SW 1271 (cell line): ENCODE measurements at places on chromosomes 2 and 18.

DNA sequence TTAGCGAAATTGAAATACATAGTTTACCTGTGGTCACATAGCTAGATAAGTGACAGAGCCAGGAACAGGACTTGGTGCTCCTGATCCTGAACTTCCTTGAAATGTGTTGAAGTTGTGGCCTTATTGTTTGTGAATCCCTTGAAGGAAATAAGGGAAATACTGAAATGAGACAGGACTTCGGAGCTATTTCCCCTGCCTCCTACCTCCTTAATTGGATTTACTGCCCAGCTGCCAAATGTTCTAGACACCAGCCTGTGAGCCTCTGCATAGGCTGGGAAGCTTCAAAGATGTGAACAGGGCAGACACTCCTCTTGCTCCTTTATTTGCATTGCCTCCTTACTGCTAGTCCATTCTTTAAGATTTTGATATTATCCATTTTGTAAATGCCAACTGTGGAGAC, 135.2 kb downstream of the PRPF40A start:
- DNase-seq = no peak

- no peak for DNase-seq
Measured at GRCh38 chr2:231640241-231640640, 47.6 kb downstream of the TEX44 start.

DNA sequence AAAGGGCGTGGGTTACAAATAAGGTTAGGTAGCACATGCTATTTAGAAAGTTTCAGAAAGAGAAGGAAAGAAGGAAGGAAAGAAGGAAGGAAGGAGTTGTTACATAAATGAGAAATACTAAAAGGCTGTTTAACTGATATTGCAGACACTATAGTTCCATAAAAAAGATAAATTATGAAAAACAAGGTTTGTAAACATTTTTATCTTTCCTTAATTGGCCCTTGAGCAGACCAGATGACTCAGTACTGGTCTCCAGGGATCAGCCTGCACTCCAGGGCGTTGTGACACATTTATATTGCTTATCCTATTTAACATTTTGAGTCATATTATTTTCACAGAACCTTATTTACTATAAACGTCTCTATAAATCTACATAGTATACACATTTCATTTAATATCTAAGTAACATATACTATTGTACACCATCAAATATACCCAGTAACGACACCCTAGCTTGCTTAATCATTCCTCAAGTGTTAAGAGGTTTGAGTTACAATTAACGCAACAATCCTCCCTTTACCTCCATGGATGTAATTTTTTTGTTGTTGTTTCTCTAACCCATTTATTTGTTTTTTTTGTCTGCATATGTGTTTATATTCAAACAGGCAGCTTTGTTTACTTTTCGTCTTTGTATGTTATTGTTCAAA, 2.8 kb upstream of the RAB31 start:
- no peak for DNase-seq

DNA sequence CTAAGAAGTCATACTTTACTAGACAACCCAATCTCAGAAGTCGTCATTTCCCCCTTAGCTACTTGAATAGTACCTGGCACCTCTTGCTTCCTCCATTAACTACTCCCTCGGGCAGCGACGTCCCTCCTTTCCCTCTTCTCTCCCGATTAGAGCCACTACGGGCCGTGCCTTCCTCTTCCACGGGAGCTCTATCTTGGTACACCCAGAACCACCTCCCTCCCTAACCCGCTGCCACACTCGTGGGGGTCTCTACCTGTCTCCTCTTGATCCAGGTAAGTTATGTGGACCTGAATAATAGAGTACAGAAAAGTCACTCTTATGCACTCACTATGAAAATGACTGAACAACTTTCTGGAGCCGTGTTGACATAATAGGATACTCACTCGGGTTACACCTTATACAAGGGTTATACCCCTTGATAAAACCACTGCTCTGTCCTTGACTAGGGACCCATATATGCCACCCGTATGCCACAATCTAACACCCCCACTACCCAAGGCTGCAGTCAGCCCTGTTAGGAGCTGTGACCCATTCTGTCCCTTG, 595 bp upstream of the HDHD2 start:
- DNase-seq = no peak

- DNase-seq = no peak
Measured at GRCh38 chr2:100248044-100248330, 74.3 kb downstream of the LONRF2 start.

- no peak for DNase-seq
Measured at GRCh38 chr2:157948856-157949255, 72.7 kb upstream of the ACVR1 start.

GRCh38 chr18:72692086-72692485, 147.9 kb upstream of the CBLN2 start:
- DNase-seq = no peak

GRCh38 chr2:20371323-20372025, 20.8 kb upstream of the PUM2 start:
- no peak for DNase-seq

DNA sequence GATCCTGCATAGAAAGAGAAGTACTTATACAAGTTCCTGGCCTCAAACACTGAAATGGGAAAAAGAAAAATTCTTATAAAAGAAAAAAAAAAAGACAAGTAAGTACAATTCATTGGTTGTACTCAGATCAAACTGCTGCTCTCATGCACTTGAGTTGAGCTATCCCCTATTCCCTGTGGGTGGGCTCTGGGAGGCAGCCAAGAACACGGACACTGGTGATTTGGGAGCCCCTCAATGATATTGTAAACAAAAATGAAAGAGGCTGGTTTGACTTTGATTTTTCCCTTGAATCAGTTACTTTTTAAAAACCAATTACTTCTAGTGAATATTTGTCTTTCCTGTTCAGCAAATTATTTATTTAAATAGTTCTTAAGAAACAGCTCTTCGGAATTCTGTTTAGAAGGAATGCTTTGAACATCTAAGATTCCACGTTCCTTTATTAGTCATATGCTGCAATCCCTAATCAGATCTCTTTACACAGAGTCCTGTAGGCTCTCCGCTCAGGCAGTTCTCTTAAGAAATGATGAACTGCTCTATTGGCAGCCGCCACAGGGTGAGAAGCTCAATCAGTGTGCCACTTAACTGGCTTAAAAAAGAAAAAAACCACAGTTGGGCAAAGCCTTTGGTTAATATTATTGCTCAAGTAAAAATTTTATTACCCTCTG, 225.1 kb downstream of the TMEM182 start:
- no peak for DNase-seq

GRCh38 chr2:21358976-21359375, 235.2 kb downstream of the TDRD15 start:
- no peak for DNase-seq

DNA sequence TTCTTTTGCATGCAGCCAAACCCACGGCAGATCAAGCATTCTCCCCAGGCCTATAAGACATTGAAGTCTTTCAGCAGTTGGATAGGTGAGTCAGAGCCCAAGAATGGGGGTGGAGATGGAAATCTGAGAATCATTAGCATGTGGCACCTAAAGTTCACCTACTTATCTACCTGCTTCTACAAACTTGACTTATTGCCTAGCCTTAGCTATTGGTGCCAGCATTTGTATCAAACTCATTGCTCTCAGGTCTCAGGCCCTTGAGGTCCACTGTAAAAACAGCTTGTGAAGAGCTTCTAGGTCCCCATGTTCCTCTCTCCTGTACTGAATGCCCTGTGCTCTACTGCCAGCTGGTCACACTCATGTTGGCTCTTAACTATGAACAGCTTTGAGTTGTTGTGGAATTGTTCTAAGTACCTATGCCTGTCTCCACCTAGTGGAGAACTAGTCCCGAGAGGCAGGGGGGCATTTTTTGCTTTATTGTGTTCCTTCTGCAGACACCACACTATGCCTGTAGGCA, 278.4 kb upstream of the SPRED2 start:
- DNase-seq = peak; percentile 11

GRCh38 chr2:119315241-119315925, 51.3 kb downstream of the C2orf76 start:
- DNase-seq = no peak

- DNase-seq = no peak
Measured at GRCh38 chr2:27378809-27379290, 1.7 kb downstream of the ZNF513 start.

DNA sequence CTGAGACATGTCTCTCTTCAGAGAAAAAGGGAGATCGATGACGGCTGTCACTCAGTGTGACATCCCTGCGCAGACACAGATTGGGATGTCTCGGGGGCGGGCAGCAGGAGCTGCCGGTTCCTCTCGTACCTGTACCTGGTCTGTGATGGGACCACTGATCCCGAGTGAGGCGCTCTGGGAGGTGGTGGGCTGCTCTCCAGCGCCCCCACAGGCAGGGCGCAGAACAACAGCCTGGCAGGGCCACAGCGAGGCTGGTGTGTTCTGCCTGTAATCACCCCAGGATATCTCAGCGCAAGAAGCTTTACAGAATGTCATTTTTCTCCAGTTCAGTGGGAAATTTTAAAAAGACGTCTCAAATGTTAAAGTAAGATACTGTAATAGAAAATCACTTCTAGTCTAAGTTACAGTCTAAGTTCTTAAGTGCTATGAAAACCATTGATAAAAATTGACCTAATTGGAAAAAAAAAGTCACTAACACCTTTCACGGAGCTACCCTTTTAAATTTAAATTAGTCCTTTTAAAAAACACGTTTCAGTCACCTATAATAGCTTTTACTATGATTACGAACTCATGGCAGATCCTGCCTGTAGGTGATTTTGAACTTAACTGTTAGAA, 189.8 kb downstream of the SNTG2 start:
- peak; percentile 17 for DNase-seq

DNA sequence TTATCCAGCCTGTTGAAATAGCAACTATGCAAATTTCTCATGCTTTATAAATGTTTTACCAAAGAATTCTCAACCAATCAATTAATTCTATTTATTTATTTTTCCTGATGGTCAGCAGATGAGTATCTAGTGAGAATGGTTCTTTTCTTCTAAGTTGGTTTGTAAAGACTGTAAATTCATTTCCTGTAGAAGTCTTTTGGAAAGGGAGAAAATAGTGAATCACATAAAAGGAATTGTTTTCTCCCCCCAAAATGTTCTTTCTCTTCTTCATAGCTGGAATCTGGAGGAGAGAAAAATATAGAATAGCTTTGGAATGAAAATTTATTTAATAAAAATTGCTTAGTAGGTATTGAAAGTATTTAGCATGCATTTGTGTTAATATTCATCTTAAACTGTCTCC, 836.1 kb upstream of the ZEB2 start:
- no peak for DNase-seq

GRCh38 chr2:212995920-212996319, 155.5 kb downstream of the IKZF2 start:
- no peak for DNase-seq
